Omental fat pad (tissue), 4 donors: ENCODE measurements at places on chromosomes 7 and 10.

- DNase-seq, result no peak
Measured at GRCh38 chr10:11743461-11744338, 1.5 kb downstream of the ECHDC3 start.

GRCh38 chr7:150341263-150342120 lies at the start of gene RARRES2:
Gene RARRES2, minus strand, starts transcription at chr7:150341629. Its CDS starts 1,020 bp downstream, at chr7:150340609.
- no peak for DNase-seq

GRCh38 chr7:23918856-23919255 lies 208.8 kb downstream of the STK31 start:
- DNase-seq, result no peak

DNA sequence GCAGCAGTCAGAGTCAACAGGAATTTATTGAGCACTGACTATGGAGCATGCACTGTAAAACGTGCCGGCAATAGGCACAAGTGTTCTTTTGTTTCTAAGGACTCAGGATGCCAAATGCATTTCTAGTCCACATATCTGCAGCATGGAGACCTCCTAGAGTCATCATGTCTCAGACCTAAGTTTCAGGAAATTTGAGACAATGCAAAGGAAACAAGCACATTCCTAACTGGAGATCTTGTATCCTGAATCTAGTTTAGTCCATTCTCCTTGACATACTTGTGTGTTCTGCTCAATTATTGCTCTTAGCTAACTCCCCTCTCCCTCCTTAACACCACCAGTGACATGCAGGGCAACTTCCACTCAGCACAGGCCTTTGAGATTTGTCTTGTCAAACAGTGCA lies 173.2 kb downstream of the ZNF438 start:
- no peak for DNase-seq

DNA sequence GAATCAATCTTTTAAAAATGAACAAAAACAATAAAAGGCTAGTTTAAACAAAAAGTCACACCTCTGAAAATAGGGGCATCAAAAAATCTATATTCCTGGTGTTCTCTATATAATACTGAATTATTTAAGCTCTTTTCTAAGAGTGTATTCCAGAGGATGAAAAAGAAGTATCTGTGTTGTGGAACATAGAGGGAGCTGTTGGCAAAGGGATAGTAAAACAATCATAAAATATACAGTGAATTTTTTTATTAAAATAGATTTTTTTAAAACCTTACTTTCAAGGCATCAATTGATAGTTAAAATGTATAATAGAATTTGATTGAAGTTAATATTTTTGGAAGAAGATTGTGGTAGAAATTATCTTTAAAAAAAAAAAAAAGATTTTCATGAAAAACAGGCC lies 1409.1 kb upstream of the CELF2 start:
- no peak for DNase-seq

- DNase-seq, result no peak
Measured at GRCh38 chr10:131181456-131181855, 130.1 kb downstream of the TCERG1L start.

DNA sequence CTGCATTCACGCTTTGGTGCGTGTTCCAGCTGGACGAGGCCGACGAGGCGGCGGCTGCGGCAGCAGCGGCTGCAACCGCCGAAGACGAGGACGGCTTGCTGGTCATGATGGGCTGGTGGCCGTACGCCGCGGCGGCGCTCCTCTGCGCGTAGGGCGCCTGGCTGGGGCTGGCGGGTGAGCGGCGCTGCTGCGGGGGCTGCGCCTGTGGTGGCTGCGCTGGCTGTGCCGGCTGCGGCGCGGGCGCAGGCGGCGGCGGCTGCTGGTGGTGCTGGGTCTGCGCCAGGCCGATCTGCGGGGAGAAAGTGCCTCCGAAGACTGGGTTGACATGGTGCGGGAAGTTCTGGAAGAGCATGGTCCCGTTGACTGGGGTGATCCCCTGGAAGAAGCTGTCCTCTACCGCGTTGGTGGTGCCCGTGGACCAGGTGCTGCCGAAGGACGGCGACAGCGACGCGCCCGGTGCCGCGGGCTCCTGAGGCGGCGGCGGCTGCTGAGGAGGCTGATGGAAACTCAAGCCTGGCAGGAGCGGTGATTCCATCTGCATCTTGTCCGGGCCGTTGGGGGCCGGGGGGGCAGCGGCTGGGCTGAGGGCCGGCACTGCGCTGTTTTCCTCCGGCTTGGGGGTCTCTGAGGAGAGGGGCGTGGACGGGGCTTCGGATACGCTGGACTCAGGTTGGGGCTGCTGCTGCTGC lies 51.1 kb downstream of the CPEB3 start:
- no peak for DNase-seq

DNA sequence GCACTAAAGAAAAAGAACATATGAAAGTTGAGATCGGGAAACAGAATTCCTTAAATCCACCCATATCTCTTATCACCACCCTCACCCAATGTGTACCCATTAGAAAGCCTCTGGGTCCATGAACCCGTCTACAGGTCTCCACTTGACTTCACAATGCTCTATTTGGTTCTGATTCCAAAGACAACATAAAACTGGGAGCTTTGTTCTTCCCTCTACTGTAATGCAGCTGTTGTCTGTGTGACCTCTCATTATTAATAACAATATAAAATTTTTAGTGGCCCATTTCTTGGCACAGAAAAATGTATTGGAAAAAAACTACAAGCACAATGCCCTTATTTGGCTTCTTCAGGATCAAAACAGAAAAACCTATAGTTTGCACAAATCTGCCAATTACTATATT lies 30.0 kb downstream of the DOCK4 start:
- DNase-seq, result no peak
